Stimulated activated CD4-positive, alpha-beta T cell treated with anti-CD3 and anti-CD28 coated beads, Interleukin-12 subunit alpha, Interleukin-12 subunit beta, amount 100 ng/mL, for 4 hours (primary cell): ENCODE measurements at places on chromosomes 5 and 9.

DNA sequence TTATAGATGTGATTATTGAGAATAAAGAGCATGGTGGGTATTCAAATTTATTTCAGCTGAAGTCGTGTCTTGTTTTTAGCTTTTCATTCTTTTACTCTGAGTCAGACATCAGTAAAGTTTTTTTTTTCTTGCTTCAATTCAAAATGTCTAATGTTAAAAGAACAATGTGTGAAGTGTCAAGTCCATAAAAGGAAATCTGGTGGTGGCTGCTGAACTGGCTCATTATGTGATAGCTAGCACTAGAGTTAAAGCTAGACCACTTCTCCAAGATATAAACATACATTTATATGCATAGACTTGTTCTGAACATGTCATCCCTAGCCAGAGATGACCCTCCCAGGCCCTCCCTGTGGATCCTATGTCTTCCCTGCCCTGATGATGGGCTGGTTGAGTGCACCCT is 338.3 kb downstream of the RAB3C start:
- no peak for DNase-seq

- no peak for DNase-seq
Measured at GRCh38 chr9:21477466-21477865, 4.6 kb downstream of the IFNE start.

DNA sequence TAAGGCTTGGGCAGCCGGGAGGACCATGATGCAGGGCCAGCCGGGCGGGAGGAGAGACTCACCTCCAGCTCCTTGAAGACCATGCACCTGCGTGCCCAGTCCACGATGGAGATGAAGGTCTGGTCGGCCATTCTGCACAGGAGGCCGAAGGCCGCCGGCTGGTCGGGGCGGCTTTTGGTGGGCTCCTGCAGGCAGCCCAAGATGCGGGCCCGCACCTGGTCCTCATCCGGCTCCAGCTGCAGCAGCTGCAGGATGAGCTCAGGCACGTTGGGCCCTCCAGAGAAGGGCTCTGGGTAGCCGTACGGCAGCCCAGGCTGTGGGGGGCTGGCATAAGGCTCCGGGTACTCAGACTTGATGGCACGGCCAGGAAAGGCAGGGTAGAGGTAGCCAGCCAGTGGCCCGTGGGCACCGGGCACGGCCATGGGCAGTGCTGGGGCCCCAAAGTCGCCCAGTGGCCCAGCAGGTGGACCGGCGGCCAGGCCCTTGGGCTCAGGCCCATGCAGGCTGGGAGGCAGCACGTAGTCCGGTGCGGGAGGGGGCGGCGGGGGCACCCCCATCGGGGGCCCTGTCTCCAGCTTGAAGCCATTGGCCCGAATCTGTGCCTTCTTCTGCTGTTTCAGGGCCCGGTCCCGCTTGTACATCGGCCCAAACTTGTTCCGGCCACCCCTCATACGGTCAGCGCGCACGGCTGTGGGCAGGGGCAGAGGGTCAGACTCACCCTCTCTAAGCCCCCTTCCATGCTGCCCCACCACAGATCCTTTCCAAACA is 7.0 kb downstream of the NR5A1 start:
- DNase-seq, result no peak

- no peak for DNase-seq
Measured at GRCh38 chr5:10704949-10705621, 55.9 kb downstream of the DAP start.

GRCh38 chr5:34057118-34057517 is 14.1 kb upstream of the C1QTNF3 start:
- no peak for DNase-seq

- DNase-seq, result no peak
Measured at GRCh38 chr5:68134033-68134668, 81.4 kb upstream of the PIK3R1 start.

GRCh38 chr5:76604838-76605237 is 18.4 kb downstream of the F2RL2 start:
- no peak for DNase-seq

GRCh38 chr9:27659001-27659400 is 85.7 kb upstream of the C9orf72 start:
- DNase-seq, result no peak

- DNase-seq, result no peak
Measured at GRCh38 chr5:173458828-173459609, 130.8 kb upstream of the STC2 start.

GRCh38 chr9:135271425-135271824 is 184.0 kb downstream of the OLFM1 start:
- no peak for DNase-seq

GRCh38 chr5:103452666-103453065 is 109.9 kb downstream of the NUDT12 start:
- no peak for DNase-seq

DNA sequence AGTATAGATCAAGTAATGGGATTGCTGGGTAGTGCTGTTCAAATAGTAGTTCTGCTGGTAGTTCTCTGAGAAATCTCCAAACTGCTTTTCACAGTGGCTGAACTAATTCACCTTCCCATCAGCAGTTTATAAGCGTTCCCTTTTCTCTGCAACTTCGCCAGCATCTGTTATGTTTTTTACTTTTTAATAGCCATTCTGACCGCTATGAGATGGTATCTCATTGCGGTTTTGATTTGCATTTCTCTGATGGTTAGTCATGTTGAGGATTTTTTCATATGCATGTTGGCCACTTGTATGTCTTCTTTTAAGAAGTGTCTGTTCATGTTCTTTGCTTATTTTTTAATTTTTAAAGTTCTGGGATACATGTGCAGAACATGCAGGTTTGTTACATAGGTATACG is 279.2 kb upstream of the NREP start:
- DNase-seq, result no peak

GRCh38 chr5:59003641-59004040 is 420.8 kb downstream of the RAB3C start:
- no peak for DNase-seq

DNA sequence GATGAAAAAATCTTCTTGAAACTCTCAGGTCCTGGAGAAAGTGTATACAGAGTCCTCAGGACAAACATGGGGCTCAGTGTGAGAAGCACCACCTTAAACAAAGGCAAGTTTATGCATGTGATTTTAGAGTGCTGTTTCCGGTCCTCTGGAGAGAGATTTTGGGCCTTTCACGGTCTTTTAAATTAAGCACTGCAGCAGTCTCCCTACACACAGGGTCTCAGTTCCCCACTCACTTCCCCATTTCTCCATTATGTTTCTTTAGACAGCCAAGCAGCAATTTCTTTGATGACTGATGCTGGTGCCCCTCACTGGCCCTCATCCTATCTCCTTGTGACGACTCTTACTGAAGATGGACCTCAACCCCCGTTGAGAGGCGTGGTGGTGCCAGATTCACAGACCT is 220.2 kb upstream of the CLINT1 start:
- DNase-seq, result no peak

GRCh38 chr5:179417696-179418095 is 72.4 kb upstream of the ADAMTS2 start:
- no peak for DNase-seq

DNA sequence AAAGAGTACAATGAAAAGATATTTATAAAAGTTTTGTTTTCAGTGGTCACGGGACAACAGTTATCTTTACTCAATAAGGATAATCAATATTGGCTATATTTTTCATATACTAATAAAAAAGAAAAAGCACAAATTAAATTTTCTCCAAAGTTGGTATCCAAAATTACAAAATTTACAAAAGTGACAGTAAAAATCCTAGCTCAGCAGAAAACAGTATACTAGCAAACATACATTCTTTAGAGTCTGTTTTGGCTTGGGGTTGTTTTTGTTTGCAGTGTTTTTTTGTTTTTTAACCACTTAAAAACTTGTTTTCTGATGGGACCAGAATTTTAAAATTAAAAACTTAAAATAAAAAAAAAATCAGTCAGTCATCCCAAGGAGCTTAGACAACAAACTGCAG is 183.2 kb downstream of the DENND1A start:
- no peak for DNase-seq

DNA sequence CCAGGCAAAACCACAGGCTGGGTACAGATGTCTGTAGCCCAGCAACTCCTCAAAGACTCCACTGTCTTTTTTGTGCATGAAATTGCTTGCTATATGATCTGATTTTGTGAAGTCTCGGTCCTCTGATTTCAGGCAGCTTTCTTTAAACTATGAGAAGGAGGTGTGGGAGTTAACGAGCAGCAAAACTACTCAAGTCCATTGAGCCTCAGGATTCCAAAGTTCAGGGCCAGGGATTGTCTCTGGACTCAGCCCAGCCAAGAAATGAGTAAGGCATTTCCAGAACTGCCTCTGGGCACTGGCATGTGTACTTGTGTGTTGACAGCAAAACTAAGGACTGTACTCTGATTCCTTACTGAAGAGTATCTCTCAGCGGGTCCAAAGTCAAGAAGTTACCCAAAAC is 53.4 kb upstream of the GLIS3 start:
- DNase-seq, result no peak

DNA sequence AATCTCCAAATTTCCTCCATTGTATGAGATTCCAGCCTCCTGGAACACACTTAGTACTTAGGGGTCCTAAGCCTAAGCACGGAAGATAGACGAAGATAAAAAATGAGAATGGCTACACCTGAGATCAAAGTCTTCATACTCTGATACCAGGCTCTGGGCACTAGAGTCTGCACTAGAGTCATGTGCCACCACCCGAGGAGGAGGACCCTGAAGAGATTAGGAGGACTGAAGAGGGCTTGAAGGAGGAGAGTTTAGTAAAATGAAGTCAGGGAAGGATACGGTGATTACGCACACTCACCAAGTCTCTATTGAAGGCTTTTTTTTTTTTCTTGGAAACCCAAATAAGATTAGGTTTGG is 573 bp upstream of the SPATA24 start:
- no peak for DNase-seq

DNA sequence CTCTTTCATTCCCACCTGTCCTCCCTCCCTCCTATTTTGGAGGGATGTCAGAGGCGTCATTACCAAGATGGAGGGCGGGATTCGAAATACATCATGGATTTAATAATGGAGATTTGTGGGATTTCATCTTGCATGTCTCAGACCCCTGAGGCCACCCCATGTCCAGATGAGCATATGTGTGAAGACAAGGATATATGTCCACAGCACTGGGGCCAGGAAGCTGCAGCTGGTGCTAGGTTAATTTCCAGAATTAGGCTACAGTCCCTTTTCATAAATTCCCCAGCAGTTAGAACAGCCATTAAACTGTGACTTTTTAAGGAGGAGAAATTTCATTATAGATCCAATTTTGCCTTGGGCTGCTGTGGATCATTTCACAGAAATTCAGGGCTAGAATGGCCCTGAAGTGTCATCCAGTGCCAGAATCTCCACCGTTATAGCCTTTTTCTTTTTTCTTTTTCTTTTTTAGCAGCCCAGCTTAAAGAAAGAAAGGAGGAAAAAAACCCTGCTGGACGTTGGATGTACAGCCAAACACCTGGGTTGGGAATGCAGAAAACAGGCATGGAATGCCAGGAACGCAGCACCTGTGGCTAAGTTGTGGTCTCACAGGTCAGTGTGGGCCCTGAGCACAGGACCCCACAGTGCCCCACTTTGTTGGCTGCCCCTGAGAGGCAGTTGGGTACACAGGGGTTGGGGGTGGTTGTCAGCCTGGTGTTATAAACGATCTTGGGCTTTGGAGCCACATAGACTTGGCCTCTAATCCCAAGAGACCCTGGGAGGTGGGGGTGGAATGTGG is 50.2 kb upstream of the CXCL14 start:
- DNase-seq, result no peak

GRCh38 chr5:13708432-13708831 is 236.1 kb downstream of the DNAH5 start:
- DNase-seq, result no peak

DNA sequence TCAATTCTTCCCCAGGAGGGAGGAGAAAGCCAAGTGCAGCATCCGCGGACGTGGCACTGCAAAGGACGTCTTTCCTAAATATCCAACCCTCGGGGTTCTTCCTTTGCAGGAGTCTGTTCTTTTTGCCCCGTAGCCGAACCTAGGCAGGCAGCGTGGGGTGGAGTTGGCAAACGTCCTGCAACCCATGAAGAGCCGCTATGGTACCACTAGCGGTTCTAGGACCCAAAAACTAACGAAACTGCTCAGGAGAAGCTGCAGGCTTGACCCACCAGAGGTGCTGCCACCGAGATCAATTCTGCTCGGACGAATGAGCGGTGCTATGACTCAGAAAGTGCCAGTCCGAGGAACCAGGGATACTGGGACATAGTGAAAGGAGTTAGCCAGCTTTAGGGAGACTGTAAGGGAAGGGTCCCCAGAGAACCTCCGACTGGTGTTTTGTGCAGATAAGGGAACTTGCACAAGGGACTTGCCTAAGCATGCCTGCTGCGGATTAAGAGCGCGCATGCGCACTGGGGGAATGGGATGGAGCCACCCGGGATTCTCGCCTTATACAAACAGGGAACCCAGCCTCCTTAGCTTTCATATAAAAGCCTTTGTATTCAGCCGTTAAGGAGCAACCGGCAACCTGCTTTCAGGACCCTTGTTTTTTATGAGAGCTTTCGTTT is 32.7 kb downstream of the ANXA2R start:
- DNase-seq, result peak; percentile 67

- DNase-seq, result no peak
Measured at GRCh38 chr5:124310453-124310852, 436.0 kb downstream of the ZNF608 start.

DNA sequence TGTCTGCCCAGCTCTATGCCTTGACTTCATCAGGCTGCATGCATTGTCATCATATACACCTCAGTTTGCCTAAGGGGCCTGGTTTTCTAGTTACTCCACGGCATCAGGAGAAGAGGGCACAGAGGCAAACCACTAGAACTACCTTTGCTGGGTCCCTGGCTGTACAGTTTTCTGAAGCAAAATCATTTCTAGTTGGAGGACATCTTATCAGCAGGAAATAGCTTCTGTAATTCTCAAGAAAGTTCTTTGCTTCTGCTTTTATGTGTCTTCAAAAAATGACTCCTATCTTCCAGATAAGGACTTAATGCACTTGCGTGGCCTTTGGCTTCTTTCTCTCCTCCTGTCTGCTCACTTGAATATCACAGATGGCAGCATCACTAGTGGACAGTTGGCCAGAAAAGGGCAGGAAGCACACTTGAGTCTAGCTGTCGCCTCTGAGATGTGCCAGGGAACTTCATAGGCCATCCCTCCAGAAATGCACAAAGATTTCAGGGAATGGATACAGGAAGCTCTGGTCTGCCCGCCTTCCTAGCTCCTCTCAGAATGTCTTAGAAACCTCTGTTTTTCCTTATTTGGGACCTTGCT is 22.4 kb upstream of the LTC4S start:
- no peak for DNase-seq

DNA sequence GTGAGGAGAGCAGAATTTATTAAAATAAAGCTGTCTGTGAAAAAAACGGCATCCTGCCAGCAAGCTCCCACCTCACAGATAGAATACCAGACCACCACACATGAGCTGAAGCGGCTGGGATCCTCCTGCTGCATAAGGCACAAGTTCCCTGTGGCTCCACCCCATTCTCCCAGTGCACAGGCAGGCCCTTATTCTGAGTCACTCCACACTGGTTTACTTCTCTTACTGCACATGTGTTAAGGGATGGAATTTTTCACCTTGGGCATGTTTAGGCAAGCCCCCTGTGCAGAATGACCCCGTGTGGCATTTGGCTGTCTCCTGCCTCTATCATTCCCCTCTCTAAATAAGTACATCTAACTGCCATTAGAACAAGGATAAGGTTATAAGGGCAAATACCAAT is 115.0 kb upstream of the ELAVL2 start:
- no peak for DNase-seq
